ENCODE measurements at places on chromosomes 13 and 19. TPM values are rescaled to one million over a fixed set of nuclear protein-coding genes. Genes with fewer than 3 reads are reported as not detected.

DNA sequence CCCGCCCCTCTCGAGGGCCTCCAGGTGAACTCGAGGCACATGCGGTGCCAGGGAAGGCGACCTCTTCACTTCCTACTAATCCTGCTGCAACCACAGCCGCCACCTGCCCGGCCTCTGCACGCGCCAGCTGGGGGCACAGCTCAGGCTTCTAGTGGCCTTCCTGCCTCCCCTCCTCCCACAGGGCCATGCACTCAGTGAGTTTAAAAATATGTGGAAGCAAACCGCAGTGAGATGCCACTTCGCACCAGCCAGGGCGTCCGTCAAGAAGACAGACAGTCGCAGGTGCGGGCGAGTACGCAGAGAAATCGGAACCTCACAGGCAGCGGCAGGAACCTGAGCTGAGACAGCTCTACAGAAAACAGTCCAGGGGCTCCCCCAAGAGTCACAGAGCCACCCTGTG, 10.4 kb downstream of the LMNB2 start:
- no peak for DNase-seq

DNA sequence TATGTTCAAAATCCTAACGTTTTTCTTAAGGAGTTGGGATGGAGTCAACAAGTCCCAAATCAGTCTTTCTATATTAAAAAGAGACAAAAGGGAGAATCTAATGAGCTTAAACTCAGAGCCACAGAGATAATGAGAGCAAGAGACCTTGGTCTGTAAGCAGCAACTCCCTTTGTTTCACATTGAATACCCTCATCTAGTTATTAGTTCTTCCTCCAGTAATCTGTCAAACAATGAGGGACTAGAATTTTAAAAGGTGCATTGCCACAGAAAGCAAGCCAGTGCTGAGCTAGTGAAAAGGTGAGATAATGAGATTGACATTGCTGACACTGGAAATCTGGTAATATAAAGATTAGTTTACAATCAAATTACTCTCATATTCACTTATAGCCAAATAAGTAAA, 718.6 kb downstream of the DACH1 start:
- no peak for DNase-seq

DNA sequence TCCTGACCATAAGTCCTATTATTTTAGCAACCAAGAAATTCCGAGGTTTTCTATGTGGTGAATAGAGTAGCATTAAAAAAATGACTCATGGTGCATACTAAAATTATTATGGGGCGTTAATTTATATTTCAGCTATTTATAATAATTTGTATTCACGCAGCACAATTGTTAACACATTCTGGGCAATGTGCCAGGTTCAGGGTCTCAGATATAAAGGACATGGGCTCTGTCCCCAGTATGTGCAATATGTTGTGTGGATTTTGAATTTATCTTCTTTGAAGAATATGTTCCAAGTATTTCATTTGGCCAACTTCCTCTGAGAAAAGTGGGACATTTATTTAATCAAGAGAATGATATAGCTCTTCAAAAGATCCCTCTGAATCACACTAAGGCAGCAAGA, 1434.7 kb upstream of the PRR20A start:
- DNase-seq = no peak

The UNC13A gene
- total RNA-seq = not detected

- no peak for DNase-seq
Measured at GRCh38 chr13:54183166-54183565, 1154.6 kb downstream of the OLFM4 start.

DNA sequence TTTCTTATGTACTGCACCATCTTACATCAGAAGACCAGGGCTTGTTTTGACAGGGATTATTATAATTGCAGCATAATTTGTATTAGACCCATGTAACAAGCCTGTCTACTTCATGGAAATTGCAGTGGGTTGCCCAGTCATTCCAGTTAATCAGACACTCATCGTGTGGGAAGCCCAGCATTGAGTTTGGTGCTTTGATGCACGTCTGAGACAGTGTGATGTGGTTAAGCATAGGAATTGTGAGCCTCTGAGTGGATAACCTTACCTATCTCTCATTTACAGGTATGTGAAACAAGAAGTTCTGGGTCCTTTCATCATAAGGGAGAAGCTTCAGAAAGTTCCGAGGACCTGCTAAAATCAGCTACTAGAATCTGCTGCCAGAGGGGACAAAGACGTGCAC, 12.8 kb downstream of the RGCC start:
- DNase-seq = no peak

- DNase-seq = no peak
Measured at GRCh38 chr13:41645331-41645730, 188.0 kb downstream of the RGCC start.

DNA sequence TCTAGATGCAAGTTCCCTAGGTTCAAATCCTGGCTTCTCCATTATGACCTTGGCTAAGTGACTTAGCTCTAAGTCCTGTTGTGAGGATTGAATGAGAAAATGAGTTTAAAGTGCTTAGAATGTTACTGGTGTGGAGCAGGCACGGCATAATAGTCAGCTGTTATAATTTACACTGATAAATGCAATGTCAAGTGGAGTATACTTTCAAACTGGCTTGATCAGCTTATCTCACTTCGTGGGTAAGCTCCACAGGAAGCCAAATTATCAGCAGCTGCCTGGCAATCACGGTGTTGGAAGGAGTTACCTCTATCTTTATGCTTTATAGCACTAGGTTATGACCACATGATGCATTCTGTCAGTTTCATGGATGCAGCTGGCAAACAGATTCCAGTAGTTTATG, 272.8 kb downstream of the OLFM4 start:
- DNase-seq = no peak

DNA sequence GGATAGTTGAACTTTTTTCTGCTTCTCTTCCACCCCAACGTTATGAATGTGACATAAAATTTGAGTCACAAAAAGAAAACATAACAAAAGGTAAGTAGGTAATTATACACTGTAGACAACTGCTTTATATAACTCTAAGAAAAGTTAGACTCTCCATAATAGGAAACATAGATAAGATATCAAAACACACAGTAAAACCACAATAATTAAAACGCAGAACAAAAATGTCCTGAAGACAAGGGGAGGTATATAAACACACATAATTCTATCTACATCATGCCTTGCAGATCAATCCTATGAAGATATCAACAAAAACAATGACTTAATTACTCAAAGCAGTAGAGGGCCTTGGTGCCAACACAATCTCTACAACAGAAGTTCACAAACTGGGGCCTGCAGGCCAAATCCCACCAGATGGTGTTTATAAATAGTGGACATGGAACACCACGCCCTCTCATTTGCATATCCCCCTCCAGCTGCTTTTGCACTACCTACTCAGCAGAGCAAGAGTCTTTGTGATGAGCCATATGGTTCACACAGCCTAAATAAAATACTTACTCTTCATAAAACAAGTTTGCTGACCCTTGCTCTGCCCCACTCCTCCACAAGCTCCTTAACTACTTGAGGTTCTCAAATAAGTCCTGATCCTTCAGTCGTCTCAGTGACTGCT, 254.7 kb downstream of the KLF12 start:
- DNase-seq = no peak

The PBX4 gene
- 0.19 TPM for total RNA-seq

The TMPRSS9 gene
- total RNA-seq = 24.8 TPM

The GJA3 gene
- not detected for total RNA-seq

DNA sequence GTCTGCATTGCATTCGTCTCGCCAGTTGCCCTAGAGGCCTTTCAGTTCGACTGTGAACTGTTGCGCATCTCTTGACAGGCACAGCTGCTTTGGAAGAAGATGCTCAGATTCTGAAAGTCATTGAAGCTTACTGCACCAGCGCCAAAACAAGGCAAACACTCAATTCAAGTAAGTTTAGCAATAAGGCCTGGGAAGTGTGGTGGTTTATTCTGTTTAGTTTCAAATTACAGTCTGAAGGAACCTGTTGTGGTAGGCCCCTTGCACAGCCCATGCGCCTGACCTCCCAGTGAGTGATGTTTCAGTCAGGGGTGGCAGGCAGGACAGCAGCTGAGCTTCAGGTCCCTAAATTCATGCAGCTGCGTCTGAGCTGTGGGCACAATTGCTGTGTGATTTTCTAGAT, 32.2 kb upstream of the TEX29 start:
- DNase-seq = no peak

The ZNF536 gene
- total RNA-seq = 0.17 TPM

DNA sequence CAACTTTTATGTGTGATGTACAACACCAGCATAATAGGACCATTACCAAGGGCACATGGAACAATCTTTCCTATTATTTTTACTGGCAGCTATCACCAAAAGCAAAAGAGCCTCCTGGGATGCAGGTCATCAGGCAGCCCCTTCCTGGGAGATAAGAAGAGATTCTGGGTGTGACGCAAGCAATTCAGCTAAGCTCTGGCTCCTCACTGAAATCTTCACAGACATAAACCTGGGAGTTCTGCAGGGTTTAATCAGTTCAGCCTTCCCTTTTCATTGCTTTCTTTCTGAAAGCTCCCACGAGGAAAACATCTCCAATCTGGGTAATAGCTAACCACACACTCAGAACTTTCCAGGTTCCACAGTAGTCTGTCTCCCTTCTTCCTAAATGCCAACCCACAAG, 341.1 kb downstream of the ENOX1 start:
- DNase-seq = no peak
